Mesenchymal stem cell (in vitro differentiated cells and primary cell): ENCODE measurements at places on chromosomes 6 and 20.
A peak's percentile ranks its signal among the peaks of the same experiment; 100 is the strongest.

DNA sequence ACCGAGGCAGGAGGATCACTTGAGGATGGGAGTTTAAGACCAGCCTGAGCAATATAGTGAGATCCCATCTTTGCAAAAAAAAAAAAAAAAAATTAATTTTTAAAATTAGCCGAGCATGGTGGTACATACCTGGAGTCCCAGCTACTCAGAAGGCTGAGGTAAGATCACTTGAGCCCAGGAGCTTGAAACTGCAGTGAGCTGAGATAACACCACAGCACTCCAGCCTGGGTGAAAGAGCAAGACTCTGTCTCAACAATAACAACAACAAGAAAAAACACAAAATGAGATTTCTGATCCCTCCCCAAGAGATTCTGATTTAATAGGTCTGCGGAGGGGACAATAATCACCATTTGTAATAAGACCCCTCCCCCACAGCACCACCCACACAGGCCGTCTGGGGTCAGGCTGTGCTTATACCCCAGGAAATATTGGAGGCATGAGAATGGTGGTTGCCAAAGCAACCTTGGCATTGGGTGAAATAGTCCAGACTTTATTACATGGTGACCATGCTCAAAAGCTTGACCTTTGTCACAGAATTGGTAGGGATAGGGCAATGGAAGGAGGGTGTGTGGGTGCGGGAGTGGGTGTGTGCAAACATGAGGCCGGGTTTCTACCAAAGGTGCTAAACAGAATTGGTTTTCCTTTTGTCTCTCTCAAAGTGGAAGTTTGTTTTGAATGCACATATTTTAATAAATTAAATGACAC is 24.4 kb upstream of the ADTRP start:
- no peaks in the 10 kb centered on the region for H3K27me3 ChIP-seq
- no peak overlapping the region for H3K4me3 ChIP-seq
- no peak overlapping the region for H3K27ac ChIP-seq
- no peak for DNase-seq
- no peaks in the 10 kb centered on the region for H3K36me3 ChIP-seq

- H3K27ac ChIP-seq, result no peak overlapping the region
These were observed 88.9 kb downstream of the ARMC2 start for GRCh38 chr6:108937170-108937569.

- DNase-seq, result no peak
- no peak overlapping the region for H3K27ac ChIP-seq
- H3K4me3 ChIP-seq, result no peak overlapping the region
These were observed 120.1 kb downstream of the AIG1 start for GRCh38 chr6:143180826-143181225.

DNA sequence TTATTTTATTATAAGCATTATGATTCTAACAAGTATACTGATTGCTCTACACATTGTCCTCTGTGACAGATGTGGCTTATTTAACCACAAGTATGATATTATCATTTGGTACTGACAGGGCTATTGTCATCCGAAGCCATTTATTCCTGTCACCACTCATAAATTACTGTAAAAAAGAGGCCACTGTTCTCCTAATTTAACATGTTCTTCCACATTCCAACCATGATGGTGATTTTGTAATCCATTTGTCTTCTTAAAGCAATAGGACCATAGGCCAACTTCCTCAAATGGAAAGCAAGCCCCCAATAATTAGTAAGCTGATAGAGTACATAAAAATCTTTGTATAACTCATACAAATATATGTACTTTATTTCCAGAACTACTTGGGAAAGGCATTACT is 50.6 kb downstream of the FUT9 start:
- no peaks in the 10 kb centered on the region for H3K36me3 ChIP-seq
- no peaks in the 10 kb centered on the region for H3K4me1 ChIP-seq
- no peaks in the 10 kb centered on the region for H3K27me3 ChIP-seq
- no peak for DNase-seq

DNA sequence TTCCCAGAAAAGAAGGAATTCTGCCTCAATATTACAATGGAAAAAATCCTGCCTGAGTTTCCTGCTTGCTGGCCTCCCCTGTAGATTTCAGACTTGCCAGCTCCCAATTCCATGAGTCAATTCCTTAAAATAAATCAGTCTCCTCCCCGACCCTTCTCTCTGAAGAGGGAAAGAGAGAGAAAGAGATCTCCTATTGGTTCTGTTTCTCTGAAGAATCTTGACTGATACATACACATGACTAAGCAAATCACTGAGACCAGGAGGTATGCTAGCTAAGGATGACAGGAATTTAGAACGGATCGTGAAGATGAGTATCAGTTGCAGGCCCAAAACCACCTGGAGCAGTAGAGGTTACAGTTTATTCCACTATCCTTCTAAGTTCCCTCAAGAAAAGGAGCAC is 11.3 kb upstream of the RBM24 start:
- no peak overlapping the region for H3K4me3 ChIP-seq
- no peak overlapping the region for H3K27ac ChIP-seq
- H3K36me3 ChIP-seq, result no peaks in the 10 kb centered on the region
- H3K27me3 ChIP-seq, result no peaks in the 10 kb centered on the region

- no peak overlapping the region for H3K4me3 ChIP-seq
- H3K36me3 ChIP-seq, result no peaks in the 10 kb centered on the region
- H3K27me3 ChIP-seq, result no peaks in the 10 kb centered on the region
- peak; percentile 74 for DNase-seq
- no peak overlapping the region for H3K27ac ChIP-seq
- H3K4me1 ChIP-seq, result no peaks in the 10 kb centered on the region
These were observed 544.6 kb downstream of the ADGRB3 start for GRCh38 chr6:69179681-69180080.

GRCh38 chr6:146546443-146547043 is 2.9 kb downstream of the RAB32 start:
- DNase-seq, result peak; percentile 80
- peaks cover 7% of the 10 kb centered on the region for H3K4me1 ChIP-seq
- peaks cover 4% of the 10 kb centered on the region for H3K36me3 ChIP-seq
- H3K27ac ChIP-seq, result peak overlapping the region; percentile 79

GRCh38 chr6:148370176-148370575 is 27.5 kb downstream of the SASH1 start:
- H3K27me3 ChIP-seq, result no peaks in the 10 kb centered on the region
- H3K4me3 ChIP-seq, result no peak overlapping the region
- peaks cover 3% of the 10 kb centered on the region for H3K4me1 ChIP-seq

GRCh38 chr6:44335631-44336030 is 6.8 kb upstream of the SPATS1 start:
- H3K4me1 ChIP-seq, result peaks cover 5% of the 10 kb centered on the region
- H3K4me3 ChIP-seq, result no peak overlapping the region
- no peak overlapping the region for H3K27ac ChIP-seq
- peaks cover 31% of the 10 kb centered on the region for H3K27me3 ChIP-seq
- DNase-seq, result no peak

GRCh38 chr6:30557683-30557981 is 537 bp downstream of the PRR3 start:
- H3K4me1 ChIP-seq, result peaks cover 4% of the 10 kb centered on the region
- H3K27me3 ChIP-seq, result no peaks in the 10 kb centered on the region
- peaks cover 25% of the 10 kb centered on the region for H3K36me3 ChIP-seq
- DNase-seq, result no peak

DNA sequence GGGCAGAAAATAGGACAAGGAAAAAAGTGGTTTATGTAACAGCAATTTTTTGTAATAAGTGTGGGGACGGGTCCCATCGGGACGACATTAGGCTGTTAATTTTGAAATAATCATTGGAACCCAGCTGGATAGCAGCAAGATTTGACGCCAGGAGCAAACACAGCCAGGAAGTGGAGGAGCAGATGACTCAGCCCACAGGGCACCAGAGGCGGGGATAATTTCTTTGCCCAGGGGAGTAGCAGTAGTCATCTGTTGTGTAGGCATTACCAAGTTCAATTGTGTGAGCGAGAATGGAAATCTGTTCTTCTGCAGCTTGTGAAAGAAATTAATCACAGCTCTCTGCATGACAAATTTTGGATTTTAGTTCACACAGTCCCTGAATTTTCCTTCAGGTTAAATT is 22.6 kb upstream of the RIN2 start:
- no peak overlapping the region for H3K4me3 ChIP-seq
- peak; percentile 90 for DNase-seq
- no peaks in the 10 kb centered on the region for H3K36me3 ChIP-seq
- no peaks in the 10 kb centered on the region for H3K4me1 ChIP-seq

GRCh38 chr20:10985536-10985935 is 311.7 kb upstream of the JAG1 start:
- peaks cover 2% of the 10 kb centered on the region for H3K4me1 ChIP-seq
- H3K36me3 ChIP-seq, result no peaks in the 10 kb centered on the region
- H3K27me3 ChIP-seq, result no peaks in the 10 kb centered on the region
- peak; percentile 64 for DNase-seq
- H3K27ac ChIP-seq, result no peak overlapping the region
- H3K4me3 ChIP-seq, result no peak overlapping the region

- peaks cover 28% of the 10 kb centered on the region for H3K36me3 ChIP-seq
- H3K27me3 ChIP-seq, result no peaks in the 10 kb centered on the region
- no peak overlapping the region for H3K4me3 ChIP-seq
- peak; percentile 75 for DNase-seq
- no peak overlapping the region for H3K27ac ChIP-seq
- H3K4me1 ChIP-seq, result peaks cover 17% of the 10 kb centered on the region
These were observed 74.0 kb downstream of the SSR1 start for GRCh38 chr6:7238900-7239589.

- H3K4me1 ChIP-seq, result no peaks in the 10 kb centered on the region
- H3K27ac ChIP-seq, result no peak overlapping the region
- no peaks in the 10 kb centered on the region for H3K36me3 ChIP-seq
- H3K27me3 ChIP-seq, result no peaks in the 10 kb centered on the region
These were observed 201.9 kb upstream of the PMEPA1 start for GRCh38 chr20:57911512-57912226.

DNA sequence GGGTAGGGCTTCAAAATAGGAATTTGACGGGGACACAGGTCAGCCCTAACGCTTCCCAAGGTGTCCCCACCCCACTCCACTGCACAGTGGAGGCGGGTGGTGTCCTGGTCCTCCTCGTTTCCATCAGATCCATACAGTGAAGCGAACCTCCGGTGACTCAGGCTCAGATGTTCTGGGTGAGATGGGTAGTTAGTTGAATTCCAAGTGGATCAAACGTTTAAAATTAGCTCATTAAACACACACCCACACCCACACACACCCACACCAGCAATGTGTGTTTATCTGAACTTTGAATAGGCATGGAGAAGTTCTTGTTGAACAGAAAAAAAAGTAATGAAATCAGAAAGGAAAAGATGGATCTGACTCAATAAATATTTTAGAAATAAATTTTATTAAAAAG is 58.9 kb downstream of the CDH4 start:
- no peak overlapping the region for H3K27ac ChIP-seq
- no peak for DNase-seq
- no peaks in the 10 kb centered on the region for H3K4me1 ChIP-seq
- H3K27me3 ChIP-seq, result no peaks in the 10 kb centered on the region
- H3K36me3 ChIP-seq, result no peaks in the 10 kb centered on the region

DNA sequence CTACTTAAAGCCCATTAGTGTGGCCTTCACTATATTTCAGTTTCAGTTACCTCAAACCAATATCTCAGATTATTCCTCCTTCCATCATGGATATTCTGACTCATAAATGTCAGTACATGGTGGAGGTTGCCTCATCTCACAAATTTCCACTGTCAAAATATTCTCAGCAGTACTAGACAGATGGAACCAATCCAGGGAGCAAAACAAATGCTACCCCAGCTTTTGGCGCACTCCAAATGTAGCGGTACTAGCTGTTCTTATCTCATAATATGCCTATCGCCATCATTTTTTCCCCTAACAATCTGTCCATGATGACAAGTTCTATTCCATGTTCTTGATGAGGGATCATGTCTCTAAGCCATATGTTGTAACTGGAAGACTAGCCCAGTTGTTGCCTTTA is 1026.1 kb downstream of the KIF16B start:
- no peak for DNase-seq
- no peak overlapping the region for H3K4me3 ChIP-seq
- no peaks in the 10 kb centered on the region for H3K4me1 ChIP-seq
- no peaks in the 10 kb centered on the region for H3K27me3 ChIP-seq
- no peaks in the 10 kb centered on the region for H3K36me3 ChIP-seq

- no peak overlapping the region for H3K27ac ChIP-seq
- H3K27me3 ChIP-seq, result no peaks in the 10 kb centered on the region
- H3K4me1 ChIP-seq, result peaks cover 37% of the 10 kb centered on the region
- peak; percentile 50 for DNase-seq
- no peak overlapping the region for H3K4me3 ChIP-seq
- peaks cover 37% of the 10 kb centered on the region for H3K36me3 ChIP-seq
These were observed 33.0 kb downstream of the SYNJ2 start for GRCh38 chr6:158014505-158015187.

DNA sequence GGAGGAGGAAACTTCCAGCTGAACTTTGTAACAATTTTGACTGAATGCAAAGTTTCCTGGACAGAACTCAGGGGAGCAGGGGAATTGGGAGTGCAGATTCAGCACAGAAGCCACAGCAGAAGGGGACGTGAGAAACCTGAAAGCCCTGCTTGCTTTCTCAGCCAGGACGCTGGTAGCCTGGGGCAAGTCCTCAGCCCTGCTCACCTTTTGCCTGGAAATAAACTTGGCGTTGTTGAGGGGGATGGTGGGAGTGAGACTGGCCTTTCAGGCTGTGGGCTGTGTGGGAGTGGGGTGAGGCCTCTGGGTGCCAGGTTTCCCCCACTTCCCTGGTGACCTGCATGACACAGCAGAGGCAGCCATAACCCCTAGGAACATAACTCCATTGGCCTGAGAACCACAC is 238.1 kb upstream of the HS3ST5 start:
- H3K36me3 ChIP-seq, result no peaks in the 10 kb centered on the region
- no peaks in the 10 kb centered on the region for H3K4me1 ChIP-seq
- H3K27me3 ChIP-seq, result no peaks in the 10 kb centered on the region
- DNase-seq, result no peak

- H3K36me3 ChIP-seq, result peaks cover 11% of the 10 kb centered on the region
- no peak overlapping the region for H3K4me3 ChIP-seq
- DNase-seq, result no peak
- no peaks in the 10 kb centered on the region for H3K27me3 ChIP-seq
- H3K27ac ChIP-seq, result peak overlapping the region; percentile 30
These were observed 22.2 kb downstream of the TFEB start for GRCh38 chr6:41713159-41713649.

- no peak overlapping the region for H3K4me3 ChIP-seq
- no peak overlapping the region for H3K27ac ChIP-seq
- no peaks in the 10 kb centered on the region for H3K27me3 ChIP-seq
- no peak for DNase-seq
These were observed 245.9 kb upstream of the HSF2 start for GRCh38 chr6:122153557-122153956.

DNA sequence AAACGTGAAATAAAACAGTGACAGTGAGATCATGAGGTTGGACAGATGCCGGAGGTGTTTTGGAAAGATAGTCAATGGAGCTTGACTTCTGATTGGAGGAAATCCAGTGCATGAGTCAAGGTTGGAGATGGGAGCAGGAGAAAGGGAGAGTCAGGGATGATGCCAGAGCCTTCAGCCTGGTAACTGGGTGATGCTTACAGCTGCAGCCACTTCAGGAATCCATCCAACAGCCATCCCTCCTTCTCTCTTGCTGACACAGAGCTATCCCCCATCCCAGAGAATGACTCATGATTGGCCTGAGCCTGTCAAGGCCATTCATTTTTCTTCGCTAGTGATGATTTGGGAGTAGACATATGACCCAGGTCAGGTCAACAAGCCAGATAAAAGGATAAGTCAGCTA is 112.8 kb downstream of the SAMD5 start:
- no peaks in the 10 kb centered on the region for H3K27me3 ChIP-seq
- no peaks in the 10 kb centered on the region for H3K36me3 ChIP-seq
- H3K4me3 ChIP-seq, result no peak overlapping the region
- no peak overlapping the region for H3K27ac ChIP-seq
